ENCODE measurements at places on chromosomes 4 and X.

DNA sequence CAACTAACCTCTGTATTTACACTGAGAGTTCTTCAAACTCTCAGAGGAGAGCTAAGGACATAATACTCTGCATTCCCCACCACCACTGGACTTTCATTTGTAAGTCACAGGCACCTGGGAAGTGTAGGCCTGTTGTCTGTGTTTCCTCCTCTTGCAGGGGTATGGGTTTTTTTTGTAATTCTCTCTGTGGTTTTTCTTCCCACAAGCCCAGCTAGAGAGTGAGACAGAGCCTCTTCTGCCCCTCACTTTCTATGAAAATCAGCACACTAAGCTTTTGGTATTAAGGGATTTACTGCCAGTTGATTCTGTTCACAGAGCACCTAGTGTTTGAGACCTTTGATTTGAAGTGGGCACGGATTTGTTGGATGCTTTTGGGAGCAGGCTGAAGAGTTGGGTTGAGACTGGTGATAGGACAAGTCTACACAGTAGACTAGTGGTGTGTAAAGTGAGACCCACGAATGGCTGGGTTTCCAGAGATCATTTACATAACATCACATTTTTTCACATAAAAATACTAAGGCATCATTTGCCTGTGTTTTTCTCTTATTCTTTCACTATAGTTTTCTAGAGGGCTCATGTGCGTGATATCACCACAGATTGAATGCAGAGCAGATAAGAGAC is 28.9 kb upstream of the WDR17 start:
- DNase-seq, result no peak

GRCh38 chr4:123478859-123479345 is 82.3 kb downstream of the SPRY1 start:
- DNase-seq, result peak; percentile 72

DNA sequence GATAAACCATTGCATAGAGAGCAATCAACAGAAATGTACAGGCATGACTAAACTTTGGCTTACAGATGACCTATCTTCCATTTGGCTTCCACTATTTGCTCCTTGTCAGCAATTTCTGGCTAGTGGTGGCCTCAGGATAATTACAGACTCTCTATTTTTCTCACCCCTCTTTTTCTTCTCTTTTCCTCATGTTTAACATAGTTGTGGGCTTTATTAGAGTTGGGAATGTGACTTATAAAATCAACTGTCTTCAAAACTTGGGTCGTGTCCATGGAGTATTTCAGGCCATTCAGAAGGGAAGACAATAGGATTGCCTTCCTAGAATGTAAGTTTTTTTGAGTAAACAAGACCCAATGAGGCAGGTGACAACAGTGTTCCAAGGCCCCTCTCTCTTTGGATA is 236.2 kb downstream of the FRAS1 start:
- DNase-seq, result peak; percentile 53

- DNase-seq, result no peak
Measured at GRCh38 chrX:131987252-131987651, 35.9 kb upstream of the STK26 start.

DNA sequence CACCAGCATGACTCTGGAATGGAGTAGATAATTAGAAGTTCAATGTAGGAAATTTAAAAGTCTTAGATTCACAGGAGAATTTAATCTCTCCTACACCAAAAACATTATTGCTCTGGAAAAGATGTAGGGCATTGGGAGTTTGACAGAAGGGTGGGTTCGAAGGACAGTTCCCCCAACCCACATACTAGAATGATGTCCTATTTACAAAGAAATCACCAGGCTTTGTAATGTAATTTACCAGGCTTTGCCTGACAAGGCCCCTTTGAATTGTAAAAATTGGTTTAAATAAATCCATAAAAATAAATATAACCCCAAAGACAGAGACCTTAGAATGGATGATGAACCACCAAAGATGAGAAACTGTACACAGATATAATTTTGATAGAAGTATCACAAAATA is 399.2 kb upstream of the GRID2 start:
- no peak for DNase-seq

GRCh38 chrX:71938371-71938770 is 27.7 kb downstream of the NHSL2 start:
- DNase-seq, result no peak

GRCh38 chr4:23290656-23291055 is 597.9 kb downstream of the GBA3 start:
- no peak for DNase-seq

- DNase-seq, result no peak
Measured at GRCh38 chr4:113064244-113064643, 14.8 kb downstream of the ANK2 start.

DNA sequence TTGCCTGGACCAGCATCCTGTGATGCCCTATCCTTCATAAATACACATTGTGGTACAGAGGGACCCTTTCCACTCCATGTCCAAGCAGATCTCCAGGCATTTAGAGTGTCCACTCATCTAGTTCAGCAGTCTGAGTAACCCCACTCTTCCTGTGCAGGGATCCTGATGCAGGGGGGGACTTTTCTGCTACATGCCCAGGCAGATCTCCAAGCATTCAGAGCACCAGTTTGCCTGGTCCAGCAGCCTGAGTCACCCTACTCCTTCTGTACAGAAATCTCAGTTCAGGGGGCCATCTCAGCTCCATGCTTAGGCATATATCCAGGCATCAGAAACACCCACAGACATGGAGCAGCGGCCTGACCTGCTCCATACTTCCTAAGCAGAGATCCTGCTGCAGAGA is 1089.8 kb downstream of the FAT4 start:
- DNase-seq, result peak; percentile 28

DNA sequence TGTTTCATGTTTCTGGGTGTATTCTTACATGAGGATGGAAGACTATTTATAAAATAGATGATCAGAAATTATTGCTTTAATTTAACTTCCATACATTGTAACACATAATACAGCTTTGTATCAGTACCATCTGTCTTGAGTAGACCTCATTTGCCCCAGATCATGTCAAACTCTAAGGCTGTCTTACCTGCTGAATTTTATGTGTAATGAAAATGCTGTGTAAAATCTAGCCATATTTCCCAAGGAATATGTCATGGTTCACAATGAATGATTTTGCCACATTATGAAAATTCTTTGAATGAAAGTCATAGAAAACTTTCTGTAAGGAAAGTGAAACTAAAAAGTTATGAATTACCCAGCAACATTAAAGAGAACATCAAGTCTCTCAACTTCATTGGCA is 7.4 kb downstream of the BDH2 start:
- peak; percentile 12 for DNase-seq

DNA sequence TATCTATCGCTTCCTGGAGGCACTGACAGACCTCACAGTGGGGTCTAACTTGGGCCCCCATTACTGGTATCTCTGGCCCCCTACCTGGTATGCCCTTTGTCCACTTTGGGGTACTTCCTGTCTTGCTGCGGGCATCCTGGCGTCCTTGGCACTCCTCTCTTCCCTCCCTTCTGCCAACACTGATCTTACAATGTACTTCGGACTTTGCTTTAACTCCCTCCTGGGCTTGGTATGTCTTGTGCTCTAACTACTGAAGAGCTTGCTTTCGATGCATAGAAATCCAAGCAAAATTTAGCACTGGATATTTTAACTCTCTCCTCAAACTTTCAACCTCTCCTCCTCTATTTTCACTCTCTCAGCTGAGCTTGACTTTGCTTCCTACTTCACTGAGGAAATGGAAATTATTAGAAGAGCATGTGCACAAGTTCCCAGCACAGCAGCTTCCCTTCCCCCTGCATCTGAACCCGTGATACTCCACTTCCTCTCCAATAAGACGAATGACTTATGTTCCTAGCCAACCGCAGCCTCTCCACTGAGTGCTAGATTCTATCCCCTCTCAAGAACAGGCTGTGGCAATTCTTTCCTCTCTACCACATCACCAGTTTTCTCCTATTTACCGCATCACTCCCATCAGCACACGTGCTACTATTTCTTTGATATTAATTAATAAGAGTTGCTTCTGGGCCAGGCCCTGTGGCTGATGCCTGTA is 52.9 kb downstream of the SUPT20HL2 start:
- peak; percentile 72 for DNase-seq

DNA sequence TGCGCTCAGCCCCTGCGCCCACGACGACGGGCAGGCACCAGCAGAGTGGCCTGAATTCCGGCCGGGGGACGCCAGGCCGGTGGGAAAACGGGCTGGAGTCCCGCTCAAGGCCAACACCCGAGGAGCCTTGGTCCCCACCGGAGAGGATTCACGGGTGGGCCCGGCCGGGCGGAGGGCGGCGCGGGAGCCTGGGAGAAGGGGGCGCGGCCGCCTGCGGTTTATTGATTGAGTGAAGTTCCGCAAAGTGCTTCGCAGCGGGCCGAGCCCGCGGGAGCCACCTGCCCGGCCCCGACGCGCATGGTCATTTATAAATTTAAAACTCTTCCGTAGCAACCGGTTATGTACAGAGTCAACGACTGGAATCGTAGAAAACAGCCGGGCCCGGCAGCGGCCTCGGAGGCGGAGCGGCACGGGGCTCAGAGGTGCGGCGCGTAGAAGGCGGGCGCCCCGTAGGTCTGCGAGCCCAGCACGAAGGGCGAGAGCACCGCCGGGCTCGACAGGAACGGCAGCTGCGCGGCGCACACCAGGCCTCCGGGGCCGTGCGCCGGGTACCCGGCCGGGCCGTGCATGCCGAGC is 3.6 kb downstream of the NKX1-1 start:
- no peak for DNase-seq

- no peak for DNase-seq
Measured at GRCh38 chrX:146154191-146154590, 336.6 kb downstream of the SLITRK2 start.

DNA sequence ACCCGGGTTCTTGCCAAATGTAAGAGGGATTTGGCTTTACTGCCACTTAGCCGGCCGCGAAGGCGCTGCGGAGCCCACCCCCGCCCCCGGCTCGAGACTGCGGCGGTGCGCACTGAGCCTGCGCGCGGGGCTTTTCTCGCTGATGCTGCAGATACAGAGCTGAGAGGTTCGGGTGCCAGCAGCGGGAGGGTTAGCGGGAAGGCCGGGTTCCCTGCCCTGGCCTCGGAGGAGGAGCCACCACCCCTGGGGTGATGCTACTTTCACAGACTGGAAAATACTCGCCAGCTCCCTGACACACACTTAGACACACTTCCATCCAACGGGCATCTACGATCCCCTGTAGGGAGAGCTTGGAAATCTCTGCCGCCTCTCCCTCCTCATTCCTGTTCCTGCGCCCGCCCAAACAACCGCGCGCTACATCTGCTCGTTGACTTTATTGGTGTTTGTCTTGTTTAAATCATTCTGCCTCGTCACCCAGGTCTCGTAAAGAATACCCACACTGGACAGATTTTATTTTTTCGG is 2.1 kb upstream of the PCDH7 start:
- peak; percentile 64 for DNase-seq

GRCh38 chrX:43349363-43349762 is 306.7 kb upstream of the MAOA start:
- DNase-seq, result peak; percentile 25

- DNase-seq, result no peak
Measured at GRCh38 chr4:141563723-141564122, 72.7 kb upstream of the IL15 start.

- peak; percentile 62 for DNase-seq
Measured at GRCh38 chr4:133154725-133155124, 5.6 kb downstream of the PCDH10 start.

DNA sequence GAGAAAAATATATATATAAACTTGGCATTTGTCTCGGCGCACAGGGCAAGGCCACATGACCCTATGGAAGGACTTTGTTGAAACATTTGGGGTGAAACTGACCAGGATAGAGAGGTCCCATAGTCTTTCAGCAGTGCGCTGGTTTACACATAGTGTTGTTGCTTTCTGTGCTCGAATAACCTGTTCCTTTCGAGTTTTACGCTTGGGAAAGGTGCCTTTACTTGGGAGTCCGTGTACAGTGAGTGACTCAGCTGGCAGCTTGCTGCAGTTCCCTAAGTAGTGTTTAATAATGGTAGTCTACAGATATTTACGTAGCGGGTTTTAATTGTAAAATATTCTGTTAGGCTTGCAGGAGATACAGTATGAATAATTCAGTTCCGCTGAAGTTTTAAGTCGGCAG is 578 bp downstream of the APOOL start:
- peak; percentile 47 for DNase-seq

DNA sequence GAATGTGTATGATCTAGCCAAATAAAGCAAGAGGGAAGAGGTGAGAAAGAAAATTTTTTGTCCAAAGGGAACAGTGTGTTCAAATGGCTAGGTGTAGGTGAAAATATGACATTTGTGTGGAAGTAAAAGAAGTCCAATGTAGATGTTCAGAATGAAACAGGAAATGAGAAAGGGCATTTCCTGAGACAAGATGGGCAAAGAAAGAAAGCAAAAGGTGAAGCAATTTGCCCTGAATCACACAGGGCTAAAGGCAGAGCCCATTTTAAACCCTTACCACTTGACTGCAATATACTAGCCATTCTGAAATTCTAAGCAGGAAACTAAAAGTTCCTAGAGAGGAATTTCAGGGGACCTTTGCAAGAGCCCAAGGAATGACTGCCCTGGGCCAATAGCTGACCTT is 36.0 kb downstream of the CLOCK start:
- DNase-seq, result no peak

DNA sequence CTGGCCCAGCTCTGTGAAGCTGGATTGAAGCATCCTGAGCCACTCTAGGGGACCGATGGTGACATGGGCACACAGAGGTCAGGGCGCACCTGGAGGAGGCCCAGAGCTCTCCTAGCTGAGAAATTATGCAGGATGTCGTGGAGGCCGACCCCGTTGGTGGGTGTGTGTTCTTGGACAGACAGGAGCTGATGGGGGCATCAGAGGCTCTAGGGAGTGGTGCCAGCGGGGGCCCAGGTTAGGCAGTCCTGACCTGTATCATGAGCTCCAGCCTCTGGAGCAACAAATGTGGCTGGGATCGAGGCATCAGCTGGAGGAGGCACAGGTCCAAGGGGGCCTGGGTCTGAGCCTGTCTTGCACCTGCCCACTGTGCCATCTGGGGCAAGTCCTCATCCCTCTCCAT is 124.6 kb upstream of the PSAPL1 start:
- DNase-seq, result no peak

DNA sequence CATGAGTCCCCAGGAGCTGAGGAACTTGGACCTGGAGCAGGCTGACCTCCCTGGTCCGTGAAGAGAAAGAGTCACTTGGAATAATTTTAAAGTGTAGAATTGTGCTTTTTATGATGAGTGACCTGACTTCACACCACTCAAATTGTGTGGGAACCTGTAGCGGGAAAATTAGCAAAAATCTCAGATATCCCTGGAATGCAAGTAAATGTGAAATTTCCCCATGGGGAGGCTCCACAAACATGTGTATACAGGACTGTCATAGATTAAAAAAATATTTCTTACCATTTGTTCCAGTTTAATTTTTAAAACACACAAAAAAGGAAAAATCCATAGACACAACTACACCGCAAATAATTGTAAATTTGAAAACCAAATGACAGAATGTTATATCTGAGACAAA is 1079.6 kb upstream of the PABPC4L start:
- no peak for DNase-seq

GRCh38 chrX:133640161-133641015 is 225.1 kb upstream of the GPC4 start:
- no peak for DNase-seq

- DNase-seq, result no peak
Measured at GRCh38 chr4:24394041-24394440, 190.3 kb downstream of the DHX15 start.

DNA sequence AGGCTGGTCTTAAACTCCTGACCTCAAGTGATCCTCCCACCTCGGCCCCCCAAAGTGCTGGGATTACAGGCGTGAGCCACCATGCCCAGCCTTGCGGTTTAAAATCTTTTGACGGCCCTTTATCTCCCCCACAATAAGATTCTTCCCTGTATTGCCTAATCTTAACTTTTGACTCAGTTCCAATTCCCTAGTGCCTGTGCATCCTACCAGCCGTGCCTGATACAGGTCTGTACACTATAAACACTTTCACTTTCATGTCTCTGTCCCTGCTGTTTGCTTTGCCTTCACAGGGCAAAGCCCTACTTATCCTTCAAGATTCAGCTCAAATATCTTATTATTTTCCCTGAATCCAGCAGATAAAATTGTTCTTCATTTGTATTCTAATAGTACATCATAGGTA is 74.6 kb downstream of the WDR44 start:
- DNase-seq, result peak; percentile 80
